ENCODE measurements at places on chromosomes 3 and 15.

- no peak for DNase-seq
Measured at GRCh38 chr3:111284503-111285183, 213.0 kb downstream of the NECTIN3 start.

GRCh38 chr15:90142216-90143165 lies 40.2 kb upstream of the IDH2 start:
- no peak for DNase-seq

- DNase-seq = no peak
Measured at GRCh38 chr3:104564045-104564643, 802.6 kb upstream of the ALCAM start.

GRCh38 chr15:40052604-40053003 lies 13.6 kb upstream of the SRP14 start:
- no peak for DNase-seq

GRCh38 chr3:50347187-50347813 lies 1.8 kb upstream of the ZMYND10 start:
- no peak for DNase-seq

DNA sequence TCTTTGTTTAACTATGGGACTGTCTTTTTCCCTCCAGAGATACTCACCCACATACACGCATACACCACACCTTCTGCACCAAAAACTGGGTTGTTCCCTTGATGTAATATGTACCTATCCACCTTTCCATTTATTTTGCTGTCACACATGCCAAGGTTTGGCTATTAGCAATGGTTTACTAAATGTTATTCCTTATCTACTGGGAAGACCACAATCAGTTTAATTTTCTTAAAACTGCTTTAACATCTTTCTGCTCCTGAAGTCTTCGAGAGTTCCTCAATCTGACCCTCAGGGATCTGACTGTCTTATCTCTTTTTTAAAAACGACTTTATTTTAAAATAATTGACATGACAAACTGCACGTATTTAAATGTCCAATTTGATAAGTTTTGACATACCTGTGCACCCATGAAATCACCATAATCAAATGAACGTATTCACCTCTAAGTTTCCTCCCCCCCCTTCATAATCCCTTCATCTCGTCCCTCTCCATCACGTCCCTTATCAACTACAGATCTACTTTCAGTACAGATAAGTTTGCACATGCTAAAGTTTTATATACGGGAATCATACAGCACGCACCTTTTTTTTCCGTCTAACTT lies 805 bp upstream of the TRPM7 start:
- no peak for DNase-seq

GRCh38 chr15:37100109-37100965 lies at the start of gene MEIS2:
Gene MEIS2 (minus strand): TSS chr15:37100549. CDS start chr15:37099466, 1,083 bp downstream.
- DNase-seq = peak; percentile 94
